ENCODE measurements at places on chromosomes 3 and 15.

GRCh38 chr15:79593119-79593869 lies 161.2 kb downstream of the MINAR1 start:
- DNase-seq, result no peak

DNA sequence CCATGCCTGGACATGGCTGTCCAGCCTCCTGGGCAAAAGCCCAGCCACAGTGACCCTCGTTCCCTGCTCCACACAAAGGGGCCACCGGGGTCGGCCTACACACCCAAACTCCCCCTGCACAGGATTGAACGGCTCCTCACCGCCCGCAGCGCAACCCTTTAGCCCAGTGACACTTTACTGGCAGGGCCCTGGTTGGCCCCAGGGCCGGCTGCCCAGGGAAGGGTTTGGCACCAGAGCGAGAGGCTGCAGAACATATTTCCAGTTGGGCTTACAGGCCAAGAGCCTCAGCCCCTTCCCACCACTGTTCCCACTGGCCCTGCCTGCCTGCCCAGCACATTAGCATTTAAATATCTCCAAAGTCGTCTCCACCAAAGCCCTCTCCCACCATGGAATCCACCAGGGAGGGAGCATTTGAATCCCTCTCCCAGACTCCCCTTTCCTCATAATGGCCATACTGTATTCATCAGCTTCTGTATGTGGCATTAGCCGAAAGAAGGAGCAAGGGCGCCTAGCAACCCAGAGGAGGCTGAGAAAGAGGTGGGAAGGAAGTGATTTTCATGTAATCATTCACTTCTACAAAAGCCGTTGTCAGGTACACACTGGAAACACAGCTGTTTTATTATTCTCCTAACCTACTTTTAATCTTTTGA lies 85.4 kb downstream of the SLC6A11 start:
- no peak for DNase-seq

GRCh38 chr15:69413822-69414700 lies at the start of gene KIF23:
TSS of gene KIF23 (plus strand) at chr15:69414349. CDS start at chr15:69414466, 117 bp downstream.
- peak; percentile 88 for DNase-seq

DNA sequence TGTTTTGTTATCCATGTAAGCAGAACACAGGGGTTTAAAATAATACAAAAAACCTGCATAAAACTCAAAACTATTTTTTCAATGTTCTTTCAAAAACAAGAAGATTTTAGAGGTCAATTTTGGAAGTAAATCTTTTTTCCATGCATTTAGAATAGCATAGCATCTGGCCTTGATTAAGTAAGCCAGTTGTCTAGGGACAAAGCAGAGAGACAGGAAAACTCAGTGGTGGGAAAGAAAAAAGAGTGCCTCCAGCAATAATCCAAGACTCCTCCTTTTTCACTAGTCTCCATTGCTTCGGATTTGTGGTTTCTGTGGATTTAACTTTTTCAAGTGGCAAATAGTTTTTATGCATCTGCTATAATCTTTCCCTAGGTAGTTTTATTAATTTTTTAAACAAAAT lies 88.9 kb downstream of the SUCNR1 start:
- DNase-seq, result no peak

GRCh38 chr3:167776066-167776685 lies 40.7 kb downstream of the SERPINI1 start:
- no peak for DNase-seq

DNA sequence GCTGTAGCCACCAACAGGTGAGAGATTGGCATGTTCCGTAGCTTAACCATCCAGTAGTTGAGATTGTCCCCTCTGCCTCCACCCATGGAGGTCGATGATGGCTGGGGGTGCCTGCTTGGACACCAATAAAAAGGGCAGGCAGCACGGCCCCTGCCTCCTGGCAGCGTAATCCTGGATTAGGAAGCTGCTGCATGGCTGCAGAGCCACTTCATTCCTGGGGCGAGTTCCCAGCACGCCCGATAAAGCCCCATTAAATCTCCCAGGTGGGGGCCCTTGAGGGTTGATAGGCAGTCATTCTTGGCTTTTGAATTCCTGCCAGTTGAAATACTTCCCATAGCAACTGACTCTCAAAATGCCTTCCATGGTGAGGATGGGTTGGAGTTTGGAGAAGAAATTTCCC lies 67.8 kb downstream of the PLXNA1 start:
- DNase-seq, result no peak

- peak; percentile 80 for DNase-seq
Measured at GRCh38 chr3:50192689-50193141, 1.3 kb downstream of the GNAT1 start.

DNA sequence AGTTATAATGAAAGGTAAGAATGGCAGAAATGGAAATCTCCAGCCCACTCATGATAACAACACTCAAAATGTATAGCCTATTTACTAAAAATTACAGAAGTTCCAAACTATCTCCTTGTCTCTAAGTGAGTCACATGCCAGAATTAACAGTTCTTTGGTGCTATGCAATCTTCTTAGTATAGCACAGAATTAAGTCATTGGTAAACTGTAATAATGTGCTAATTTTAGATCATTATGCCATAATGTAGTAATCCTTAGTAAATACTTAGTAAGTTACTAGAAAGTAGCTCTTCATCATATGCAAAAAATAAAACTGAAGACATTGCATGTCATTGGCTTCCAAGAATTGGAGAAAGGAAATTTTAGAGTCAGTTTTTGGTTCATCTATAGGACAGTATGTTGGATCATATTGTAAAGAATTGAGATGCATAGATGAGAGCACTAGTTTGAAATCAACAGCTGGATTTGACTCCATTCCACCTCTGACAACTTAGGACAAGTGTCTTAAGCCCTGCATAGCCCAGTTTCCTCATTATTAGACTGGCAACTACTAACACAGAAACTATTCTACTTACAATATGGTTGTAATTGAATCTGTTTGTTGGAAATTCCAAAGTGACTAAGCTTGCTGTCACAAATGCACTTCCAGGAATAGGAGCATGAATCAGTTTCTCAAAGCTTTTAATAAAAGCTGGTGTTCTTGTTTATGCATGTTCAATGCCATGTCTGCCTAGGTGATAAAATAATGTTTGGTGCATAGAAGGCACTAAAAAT lies 40.1 kb upstream of the CD47 start:
- no peak for DNase-seq

GRCh38 chr15:31001702-31002101 lies 10.3 kb upstream of the MTMR10 start:
- DNase-seq, result no peak

- no peak for DNase-seq
Measured at GRCh38 chr3:18410205-18410604, 14.9 kb downstream of the SATB1 start.

DNA sequence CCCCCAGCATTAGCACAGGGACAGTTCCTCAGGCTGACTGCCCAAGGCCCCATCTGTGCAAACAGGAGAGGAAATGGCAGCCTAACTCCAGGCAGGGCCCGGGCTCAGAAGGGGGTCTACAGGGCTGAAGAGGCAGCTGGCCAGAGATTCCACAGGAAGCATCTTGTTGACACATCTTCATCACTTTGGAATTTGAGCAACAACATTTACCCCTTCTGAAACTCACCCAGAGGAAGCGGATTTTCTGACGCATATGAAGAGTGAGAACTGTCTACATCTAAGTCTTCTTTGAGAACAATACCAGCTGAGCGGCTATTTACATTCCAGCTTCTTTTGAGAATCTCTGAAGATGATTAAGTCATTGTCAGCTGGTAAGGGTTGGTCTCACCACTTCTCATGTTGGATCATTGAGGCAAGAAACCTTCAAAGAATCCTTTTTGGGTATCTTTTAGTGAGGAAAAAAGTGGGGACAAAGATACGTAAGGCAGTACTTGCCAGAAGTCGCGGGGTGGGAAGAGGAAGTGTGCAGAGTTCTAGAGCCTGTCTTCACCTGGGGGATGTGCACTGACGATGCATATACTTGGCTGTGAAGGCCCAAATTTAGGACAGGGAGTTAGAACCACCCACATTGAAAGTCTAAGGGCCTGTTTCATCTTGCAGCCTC lies 25.4 kb upstream of the SRP14 start:
- DNase-seq, result no peak

DNA sequence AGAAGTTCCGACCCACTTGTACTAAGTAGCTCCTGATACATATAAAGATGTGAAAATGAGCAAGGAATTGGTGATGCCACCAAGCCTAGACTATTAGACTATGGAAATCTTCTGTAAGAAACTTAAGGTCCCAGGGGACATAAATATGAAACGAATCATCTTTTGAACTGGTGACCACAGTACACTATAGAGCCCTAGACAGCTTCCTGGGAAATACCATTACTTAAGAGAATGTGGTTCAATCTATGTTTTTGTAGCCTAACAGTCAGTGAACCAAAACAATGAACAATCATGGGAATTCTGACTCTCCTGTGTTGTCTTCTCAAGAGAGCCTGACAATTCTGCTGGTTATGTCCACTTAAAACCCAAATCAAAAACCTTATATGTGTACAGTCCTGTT lies 191.6 kb downstream of the GREM1 start:
- DNase-seq, result no peak

DNA sequence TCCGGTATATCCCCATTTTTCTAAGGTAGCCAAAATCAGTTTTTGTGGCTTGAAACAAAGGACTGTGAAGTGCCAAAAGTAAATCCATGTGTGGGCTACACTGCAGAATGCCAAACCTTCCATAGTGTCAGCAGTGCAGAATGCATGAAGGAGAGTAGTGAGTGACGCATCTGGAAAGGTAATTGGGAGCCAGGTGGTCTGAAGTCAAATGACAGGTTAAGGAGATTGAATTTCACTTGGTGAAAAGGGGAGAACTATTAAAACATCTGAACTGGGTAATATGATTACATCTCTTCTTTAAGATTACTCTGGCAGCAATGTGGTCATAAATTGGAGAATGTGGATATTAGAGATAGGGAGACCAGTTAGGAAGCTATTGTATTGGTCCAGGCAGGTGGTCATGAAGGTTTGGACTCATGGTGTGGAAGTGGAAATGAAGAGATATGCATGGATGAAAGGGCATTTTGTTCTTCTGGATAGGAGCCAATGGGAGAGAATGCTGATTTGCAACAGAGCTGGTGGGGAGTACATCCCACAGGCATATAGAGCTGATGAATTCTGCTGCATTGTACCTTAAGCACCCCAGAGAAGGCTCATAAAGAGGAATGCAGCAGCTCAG lies 118.2 kb downstream of the ECT2 start:
- no peak for DNase-seq

GRCh38 chr3:18061737-18062656 lies 319.6 kb upstream of the TBC1D5 start:
- DNase-seq, result no peak

DNA sequence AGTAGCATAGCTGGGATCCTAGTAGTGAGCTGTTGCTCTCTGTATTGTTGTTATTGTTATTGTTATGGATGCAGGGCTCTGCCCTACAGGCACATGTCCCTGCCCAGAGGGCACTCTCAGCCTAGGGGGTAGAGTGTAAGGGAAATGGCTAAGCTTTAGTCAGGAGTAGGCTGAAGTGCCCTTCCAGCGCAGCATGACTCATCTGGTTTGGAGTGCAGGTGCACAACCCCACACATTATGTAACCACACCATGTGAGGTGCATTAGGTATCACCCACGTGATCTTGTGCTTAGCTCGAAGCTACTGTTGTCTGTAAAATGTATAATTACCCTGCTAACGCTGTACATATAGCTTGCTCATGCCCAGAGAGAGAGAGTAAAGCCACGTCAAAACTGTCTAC lies 48.3 kb upstream of the TIPARP start:
- no peak for DNase-seq

- DNase-seq, result no peak
Measured at GRCh38 chr15:92893200-92893599, 6.9 kb upstream of the CHD2 start.

DNA sequence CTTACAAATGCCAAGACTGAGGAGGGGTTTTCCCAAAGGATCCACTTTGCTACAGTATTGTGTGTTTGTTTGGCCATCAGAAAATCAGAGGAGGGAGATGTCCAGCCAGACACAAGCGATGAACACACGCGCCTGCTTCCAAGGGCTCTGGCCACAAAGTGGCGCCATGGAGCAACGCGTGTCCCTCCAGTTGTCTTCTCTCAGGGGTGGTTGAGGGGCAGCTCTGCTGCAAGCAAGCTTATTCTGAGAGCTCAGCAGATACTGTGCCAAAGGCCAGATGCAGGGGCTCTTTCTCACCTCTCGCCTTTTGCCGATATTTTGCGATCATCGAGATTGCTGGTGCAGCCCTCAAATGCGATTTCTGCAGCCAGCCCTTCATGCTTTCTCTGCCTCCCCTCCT lies 88.9 kb upstream of the OSBPL11 start:
- DNase-seq, result no peak

- no peak for DNase-seq
Measured at GRCh38 chr3:4163011-4163410, 140.2 kb upstream of the SETMAR start.

GRCh38 chr15:83010709-83011270 lies 649 bp downstream of the C15orf40 start:
- peak; percentile 79 for DNase-seq

DNA sequence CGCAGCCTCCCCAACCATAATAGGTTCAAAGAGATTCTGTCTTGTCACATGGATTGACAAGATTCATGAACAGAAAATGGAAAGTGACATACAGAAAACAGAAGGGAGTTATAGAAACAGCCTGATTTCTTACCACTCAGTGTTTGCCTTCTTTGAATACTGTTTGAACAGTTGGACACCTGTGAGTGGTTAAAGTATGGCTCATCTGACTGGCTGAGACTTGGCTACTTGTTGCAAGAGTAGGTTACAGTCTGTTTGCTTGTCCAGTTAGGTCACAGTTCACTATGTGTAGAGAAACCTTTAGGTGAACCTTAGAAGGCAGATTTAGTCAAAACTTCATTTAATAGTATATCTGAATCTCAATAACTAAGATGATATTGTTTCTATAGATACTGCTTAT lies 1003.9 kb upstream of the EPHA6 start:
- DNase-seq, result no peak

GRCh38 chr3:9173445-9173844 lies 76.0 kb downstream of the SRGAP3 start:
- DNase-seq, result no peak

GRCh38 chr15:89070197-89071124 lies 17.8 kb upstream of the ABHD2 start:
- no peak for DNase-seq

DNA sequence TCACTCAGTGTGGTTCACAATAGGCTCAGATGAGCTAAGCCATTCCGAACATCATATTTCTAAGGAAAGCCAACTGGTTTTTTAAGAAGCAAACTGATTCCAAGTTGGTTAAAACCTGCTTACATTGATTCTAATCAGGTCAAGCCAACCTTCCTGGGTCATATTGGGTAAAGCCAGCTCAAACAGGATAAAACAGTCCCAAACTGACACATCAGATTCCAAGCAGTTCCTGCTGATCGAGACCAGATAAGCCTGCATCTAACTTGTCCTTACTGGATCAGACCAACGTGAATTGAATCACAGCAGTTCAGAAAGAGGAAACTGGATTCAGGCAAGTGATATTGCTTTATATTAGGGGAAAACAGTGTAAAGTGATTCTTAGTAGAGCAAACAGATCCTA lies 18.6 kb upstream of the THSD4 start:
- no peak for DNase-seq

DNA sequence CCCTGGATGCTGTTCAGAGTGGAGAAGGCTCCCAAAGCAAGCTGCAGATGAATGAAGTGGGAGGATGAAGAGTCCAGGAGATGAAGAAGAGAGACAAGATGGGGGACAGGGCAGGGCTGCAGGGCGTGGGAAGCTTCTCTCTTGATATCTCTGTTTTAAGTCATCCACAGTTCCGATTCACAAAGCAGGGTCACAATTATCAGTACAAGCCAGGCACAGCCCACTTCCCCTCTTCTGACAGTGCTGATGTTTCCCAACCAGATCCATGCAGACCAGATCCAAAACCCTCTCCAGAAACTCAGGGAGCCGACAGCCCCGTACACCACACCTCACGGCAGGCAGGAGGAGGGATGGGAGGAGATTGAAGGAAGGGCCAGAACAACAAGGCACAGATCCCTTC lies 31.1 kb downstream of the NTRK3 start:
- DNase-seq, result no peak

GRCh38 chr3:131282379-131282778 lies 99.2 kb upstream of the NUDT16 start:
- no peak for DNase-seq

Data from activated T-cell treated with anti-CD3 and anti-CD28 coated beads for 24 hours (primary cell).